ENCODE measurements at places on chromosomes 2 and 18.

- no peak for DNase-seq
Observed at GRCh38 chr2:20509301-20509769, 62.5 kb downstream of the RHOB start.

DNA sequence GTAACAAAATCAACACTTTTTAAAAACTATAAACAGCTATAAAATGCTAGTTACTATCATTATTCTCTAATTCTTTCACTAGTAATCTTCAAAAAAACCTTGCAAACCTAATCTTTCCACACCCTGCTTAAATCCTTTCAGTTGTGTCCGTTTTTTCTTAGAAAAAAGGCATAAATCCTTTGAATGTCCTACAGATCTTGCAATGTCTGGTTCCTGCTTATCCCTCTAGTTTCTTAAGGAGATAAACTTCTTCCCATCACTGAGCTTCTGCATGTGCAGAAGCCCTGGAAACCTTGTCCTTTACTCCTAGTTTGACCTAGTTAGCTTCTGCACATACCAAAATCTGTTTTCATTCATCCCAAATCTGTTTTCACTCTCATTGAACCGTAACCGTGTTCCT is 1.3 kb upstream of the PNO1 start:
- DNase-seq: no peak

- DNase-seq: no peak
Observed at GRCh38 chr18:78041218-78041617, 791.6 kb downstream of the GALR1 start.

GRCh38 chr2:106342831-106343251 is 125.4 kb downstream of the RGPD3 start:
- no peak for DNase-seq

GRCh38 chr18:8468191-8468590 is 141.0 kb upstream of the RAB12 start:
- no peak for DNase-seq

DNA sequence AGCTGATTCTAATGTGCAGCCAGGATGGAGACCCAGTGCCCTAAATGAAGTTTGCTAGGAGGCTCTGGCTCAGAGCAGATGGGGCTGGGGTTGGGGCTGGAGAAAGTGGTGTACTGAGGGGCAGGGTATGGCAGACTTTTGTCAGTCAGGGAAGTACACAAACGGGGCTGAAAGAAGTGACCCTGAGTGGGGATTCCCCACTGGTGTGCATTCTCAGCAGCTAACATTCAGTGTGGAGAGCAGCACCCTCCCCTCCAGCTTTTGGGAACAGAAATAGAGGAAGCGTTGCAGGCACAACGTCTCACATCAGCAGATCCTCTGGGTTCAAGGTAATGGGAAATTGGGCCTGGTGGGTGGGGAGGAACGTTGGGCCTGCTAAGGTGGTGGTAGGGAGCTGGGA is 89.1 kb upstream of the GCFC2 start:
- DNase-seq: no peak

- DNase-seq: no peak
Observed at GRCh38 chr2:198008230-198008629, 203.8 kb downstream of the PLCL1 start.

DNA sequence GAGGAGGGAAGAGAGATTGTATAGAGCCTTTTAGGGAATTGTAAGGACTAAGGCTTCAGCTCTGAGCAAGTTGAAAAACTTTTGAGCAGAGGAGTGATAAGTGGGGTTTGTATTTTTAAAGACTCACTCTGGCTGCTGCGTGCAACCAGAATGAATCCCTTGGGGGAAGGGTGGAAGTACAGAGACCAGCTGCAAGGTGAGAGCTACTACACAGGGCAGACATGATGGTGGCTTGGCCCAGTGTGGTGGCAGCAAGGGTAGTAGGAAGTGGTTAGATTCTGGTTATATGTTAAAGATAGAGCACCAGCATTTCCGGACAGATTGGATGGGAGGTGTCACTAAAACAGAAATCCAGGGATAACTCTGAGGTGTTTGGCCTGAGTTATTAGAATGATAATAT is 10.1 kb upstream of the SESTD1 start:
- no peak for DNase-seq

All from central memory CD4-positive, alpha-beta T cell (primary cell).